ENCODE measurements at places on chromosomes 16 and 17.

DNA sequence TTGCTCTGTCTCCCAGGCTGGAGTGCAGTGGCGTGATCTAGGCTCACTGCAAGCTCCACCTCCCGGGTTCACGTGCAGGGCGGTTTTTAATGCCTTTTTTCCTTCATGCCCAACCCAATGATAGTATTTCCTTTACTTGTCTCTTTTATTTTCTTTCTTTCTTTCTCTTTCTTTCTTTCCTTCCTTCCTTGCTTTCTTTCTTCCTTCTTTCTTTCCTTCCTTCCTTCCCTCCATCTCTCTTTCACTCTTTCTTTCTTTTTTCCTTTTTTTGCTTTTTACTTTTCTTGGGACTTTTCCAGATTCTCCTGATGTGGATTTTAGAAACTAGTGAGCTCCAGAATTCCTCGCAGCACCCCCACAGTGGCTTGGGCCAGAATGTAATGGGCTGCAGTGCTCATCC, 3.1 kb downstream of the MYH3 start:
- no peak for ATAC-seq

GRCh38 chr16:84663433-84664101, 15.3 kb downstream of the KLHL36 start:
- no peak for ATAC-seq

DNA sequence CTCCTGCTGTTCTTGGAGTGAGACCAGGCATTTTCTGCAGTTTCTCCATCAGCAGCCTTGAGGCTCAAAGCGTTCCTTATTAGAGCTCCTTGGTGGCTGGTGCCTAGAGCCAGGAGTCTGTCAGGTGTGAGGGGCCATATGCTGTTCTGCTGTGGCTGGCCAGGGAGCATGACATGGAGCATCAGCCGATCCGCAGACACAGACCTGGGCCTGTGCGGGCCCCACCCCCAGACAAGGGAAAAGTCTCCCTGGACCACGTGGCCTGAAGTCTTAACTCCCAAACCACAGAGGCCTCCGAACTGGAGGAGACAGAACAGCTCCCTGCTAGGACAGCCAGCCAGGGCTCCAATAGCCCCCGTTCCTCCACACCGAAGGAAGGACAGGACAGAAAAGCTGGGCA, 162.7 kb upstream of the CIBAR2 start:
- no peak for ATAC-seq

GRCh38 chr16:4089811-4090301, 26.4 kb downstream of the ADCY9 start:
- no peak for ATAC-seq

GRCh38 chr16:87044032-87044382, 273.2 kb downstream of the C16orf95 start:
- no peak for ATAC-seq

GRCh38 chr16:66515596-66516508, 34.1 kb downstream of the TK2 start:
- peak; percentile 64 for ATAC-seq

GRCh38 chr17:50425682-50426471, at the start of gene ACSF2:
Gene ACSF2 (plus strand): TSS chr17:50426218. CDS start chr17:50426262, 44 bp downstream.
- peak; percentile 88 for ATAC-seq

GRCh38 chr16:55189224-55189623, 134.8 kb upstream of the IRX6 start:
- no peak for ATAC-seq

DNA sequence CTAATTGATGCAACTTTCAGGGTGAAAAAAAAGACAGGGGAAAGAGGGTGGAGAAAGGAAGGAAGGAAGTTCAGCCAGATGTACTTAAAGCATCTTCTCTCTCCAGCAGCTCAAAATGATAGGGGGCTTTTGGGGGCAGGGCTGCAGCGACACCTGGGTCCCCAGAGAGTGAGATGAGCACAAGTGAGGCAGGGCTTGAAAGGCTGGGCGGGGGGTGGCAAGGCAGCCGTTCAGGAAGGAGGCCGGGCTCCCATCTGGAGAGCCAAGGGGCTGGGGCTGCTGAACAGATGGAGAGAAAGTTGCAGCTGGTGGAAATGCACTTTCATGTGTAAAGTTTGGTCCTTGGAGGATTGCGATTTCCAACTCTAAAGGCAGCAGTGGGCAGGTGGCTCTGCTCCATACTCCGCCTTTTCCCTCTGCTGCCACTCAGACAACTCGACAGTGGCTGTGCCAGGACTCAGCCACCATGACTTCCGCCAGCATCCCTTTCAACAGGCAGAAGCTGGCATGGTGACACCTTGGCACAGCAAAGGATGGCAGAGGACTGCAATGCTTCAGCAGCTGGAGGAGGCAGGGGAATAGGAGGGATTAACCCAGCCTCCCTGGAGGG, 7.7 kb downstream of the SLC35B1 start:
- no peak for ATAC-seq

DNA sequence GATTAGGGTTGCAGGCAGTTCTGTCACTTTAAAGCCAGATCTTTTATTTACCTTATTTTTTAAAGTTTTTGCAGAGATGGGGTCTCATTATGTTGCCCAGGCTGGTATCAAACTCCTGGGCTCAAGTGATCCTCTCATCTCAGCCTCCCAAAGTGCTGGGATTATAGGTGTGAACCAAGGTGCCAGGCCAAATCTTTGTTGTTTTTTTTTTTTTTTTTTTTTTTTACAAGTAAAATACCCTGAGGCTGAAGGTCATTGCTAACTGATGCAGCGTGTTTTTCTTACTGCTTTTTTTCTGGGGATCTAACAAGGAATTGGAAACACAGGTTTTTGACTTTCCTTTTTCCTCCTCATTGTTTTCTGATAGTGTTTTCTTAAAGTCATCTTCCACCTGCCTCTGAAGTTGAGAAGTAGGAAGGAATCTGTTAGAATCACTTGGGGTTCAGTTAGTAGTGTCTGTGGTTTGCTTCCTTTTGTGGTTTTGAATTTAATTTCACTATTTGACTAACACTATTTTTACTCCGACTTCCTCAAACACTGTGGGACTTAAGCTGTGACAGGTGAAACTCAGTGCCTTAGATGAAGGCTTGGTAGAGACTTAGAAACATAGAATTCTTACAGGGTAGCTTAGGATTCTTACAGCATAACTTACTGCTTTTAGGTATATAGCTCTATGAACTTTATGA, 22.2 kb downstream of the CLTC start:
- peak; percentile 14 for ATAC-seq

- no peak for ATAC-seq
Observed at GRCh38 chr17:38897176-38897575, 27.3 kb downstream of the LASP1 start.

DNA sequence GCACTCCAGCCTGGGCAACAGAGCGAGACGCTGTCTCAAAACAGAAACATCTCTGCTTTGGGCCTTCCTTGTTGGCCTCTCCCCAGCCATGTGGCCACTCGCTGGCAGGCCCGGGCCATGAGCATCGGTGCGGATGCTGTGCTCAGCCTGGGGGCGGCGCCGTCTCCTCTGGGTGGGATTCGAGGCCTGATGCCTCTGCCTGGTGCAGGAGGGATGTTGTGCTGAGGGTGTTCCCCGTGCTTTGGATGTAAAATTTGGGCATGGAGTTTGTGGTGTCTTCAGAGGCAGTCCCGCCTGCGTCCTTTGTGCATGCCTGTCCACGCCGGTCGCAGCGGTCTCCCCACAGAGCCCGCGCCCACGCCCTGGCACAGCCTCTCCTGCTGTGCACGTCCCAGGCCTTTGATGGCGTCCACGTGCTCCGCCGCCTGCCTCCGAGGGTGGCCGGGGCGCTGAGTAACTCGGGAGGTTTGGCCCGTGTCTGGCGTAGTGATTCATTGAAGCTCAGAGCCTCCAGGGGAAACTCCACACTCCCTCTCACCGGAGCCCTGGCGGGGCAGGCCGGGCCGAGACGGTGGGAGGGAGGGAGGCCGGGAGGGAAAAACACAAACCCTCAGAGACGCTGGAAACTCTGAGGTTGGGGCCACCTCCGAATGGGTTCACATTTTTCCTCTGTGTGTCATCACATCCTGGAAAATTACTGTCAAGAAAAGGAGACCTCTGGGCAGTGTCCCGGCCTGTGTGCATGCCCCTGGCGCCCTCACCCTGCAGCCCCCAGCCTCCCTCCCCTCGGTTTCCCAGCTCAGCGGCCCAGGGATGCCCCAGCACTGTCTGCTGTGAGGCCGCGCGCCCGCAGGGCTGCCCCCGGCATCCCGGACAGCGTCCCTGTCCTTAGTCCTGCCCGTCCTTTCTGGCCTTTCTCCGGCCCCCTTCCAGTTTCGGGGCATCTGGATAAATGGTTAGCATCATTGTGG, 19.0 kb downstream of the CENPX start:
- peak; percentile 87 for ATAC-seq

DNA sequence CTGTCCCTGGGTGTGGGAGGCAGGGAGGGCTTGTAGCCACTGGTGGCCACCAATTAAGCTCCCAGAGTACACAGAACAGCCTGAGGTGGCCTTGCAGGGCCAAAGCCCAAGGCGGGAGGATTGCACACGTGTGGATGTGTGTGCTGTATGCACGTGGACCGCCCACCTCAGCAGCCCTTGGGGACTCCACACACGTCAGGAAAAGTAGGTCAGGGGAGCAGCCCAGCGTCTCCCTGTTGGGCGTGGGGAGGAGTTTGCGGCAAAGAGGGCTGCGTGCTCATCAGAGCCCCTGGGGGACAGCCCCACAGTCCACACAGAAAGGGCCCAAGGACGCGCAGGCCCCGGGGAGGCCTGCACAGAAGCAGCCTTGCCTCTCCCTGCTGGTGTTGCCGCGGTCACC, 19.6 kb downstream of the SBK1 start:
- no peak for ATAC-seq

- peak; percentile 57 for ATAC-seq
Observed at GRCh38 chr17:55420776-55421178, 858 bp downstream of the MMD start.

DNA sequence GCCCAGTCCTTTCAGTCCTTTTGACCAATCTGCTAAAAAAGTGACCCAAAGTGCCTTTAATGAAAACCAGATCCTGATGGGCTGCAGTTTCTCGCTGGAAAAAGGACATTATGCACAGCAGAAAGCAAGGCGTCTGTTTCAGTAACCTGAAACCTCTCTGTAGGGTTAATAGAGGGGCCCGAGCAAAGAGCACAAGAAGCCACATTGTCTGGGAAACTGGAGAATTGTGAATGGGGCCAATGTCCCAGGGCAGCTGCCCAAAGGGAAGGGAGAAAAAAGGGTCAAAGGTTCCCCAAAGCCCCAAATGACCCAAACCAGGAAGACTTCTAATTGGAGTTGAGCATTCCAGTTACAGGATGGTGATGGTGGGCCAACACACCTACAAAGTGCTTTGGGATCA, 3.0 kb downstream of the OTOA start:
- peak; percentile 52 for ATAC-seq

GRCh38 chr16:48246066-48246465, 1.3 kb downstream of the ABCC11 start:
- ATAC-seq, result no peak

GRCh38 chr17:75979705-75980187, 706 bp downstream of the TEN1 start:
- ATAC-seq, result peak; percentile 40

GRCh38 chr16:21590796-21591195, 8.6 kb upstream of the METTL9 start:
- peak; percentile 68 for ATAC-seq

DNA sequence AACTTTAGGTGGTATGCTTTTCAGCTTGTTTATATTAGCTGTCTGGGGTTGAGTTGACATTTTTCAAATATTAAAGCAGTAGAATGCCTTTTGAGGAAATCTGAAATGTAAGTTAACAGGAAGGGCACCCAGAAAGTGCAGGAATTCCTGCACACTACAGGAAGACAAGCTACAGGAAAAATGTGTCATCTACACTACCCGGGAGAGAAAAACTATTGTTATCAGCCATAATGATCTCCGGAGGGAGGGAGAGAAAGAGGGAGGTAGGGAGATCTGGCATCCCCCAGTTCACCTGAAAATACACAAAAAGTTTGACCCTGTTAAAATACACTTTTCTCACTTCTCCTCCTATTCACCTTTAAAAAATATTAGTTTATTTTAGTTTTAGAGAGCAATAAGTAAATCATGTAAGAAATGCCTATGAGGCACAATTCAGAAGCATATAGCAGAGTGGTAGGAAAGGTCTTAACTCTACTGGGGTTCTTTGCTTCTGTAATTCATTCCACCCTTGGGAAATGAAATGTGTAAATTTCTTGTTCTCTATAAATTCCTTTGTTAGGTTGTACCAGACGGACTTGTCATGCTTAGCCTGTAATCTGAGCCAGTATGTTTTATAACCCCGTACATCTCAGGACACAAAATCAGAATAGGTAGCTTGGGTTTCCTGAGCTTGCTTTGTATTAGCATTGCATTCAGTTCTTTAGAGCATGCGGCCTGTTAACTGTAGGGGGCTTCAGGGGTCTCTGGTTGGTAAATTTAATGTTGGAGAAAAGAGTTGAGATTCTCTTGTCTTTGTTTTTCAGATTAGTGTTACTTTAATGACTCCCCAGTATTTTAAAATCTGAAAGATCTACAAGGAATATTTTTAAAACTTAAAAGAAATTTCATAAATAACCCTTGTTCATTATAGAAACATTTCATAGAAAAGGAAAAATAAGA, 3.3 kb downstream of the MAP2K6 start:
- peak; percentile 47 for ATAC-seq

DNA sequence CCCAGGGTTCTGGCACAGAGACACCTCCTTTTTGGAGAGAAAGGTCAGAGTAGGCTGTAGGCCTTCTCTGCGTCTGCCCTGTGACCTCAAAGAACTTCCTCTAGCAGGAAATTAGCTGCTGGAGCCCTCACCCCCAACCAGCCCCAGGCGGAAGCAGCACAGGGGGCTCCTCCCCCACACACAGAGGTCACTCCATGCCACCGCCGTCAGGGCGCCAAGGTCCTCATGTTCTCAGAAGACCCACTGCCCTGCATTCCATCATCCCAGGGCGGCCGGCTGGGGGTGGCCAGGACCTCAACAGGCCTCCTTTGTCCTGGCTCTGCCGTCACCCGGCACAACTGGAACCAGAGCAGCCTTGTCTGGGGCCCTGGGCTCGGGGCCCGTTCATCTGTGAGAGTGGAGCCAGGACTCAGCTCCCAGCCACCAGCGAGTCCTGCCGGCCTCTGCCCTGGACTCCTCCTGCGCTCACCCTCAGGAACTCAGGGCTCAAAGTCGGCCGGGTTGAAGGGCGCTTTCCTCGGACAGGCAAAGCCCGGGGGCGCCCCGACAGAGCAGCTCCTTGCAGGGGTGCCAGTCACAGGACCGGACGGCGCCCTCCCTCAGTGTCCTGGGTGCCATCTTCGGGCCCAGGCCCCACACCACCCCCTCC, 1.2 kb downstream of the TMC6 start:
- ATAC-seq, result no peak

- ATAC-seq, result peak; percentile 85
Observed at GRCh38 chr17:61168506-61168905, 231.1 kb upstream of the TBX2 start.

DNA sequence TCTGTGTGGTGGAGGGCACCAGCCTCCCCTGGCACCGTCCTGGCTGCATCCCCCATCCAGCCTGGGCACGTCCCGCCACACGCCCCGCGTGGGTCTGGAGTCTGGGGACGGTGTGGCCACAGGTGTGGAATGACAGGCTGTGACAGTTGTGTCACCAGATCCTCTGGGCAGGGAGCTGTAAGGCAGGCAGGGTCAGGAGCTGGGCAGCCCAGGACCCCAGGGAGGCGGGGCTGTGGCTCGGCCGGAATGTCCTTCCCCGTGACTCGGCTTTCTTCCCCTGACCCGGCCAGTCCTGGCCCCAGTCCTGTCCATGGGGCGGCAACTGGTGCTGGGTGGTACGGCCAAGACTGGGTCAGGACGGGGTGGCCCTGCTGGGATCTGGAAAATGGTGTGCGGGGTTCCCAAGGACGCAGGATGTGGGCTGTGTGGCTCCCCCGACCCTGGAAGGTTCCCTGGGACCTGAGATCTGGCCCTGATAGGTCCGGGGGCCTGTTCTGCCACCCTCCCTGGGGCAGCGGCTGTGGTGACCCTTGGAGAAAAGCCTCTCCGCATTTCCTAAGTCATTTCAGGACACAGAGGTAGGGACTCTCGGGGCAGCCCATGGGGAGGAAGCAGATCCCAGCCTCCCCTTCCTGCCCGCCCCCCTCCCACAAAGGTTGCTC, 3.3 kb upstream of the SLC16A3 start:
- no peak for ATAC-seq

Measured in SK-N-SH treated with all-trans-retinoic acid at 6 μM for 48 hours (cell line).